Activated CD4-positive, CD25-positive, alpha-beta regulatory T cell treated with anti-CD3 and anti-CD28 coated beads, Interleukin-2, amount 50 U/mL, for 16 hours (primary cell): ENCODE measurements at places on chromosomes 4 and X.
A peak's percentile ranks its signal among the peaks of the same experiment; 100 is the strongest.

DNA sequence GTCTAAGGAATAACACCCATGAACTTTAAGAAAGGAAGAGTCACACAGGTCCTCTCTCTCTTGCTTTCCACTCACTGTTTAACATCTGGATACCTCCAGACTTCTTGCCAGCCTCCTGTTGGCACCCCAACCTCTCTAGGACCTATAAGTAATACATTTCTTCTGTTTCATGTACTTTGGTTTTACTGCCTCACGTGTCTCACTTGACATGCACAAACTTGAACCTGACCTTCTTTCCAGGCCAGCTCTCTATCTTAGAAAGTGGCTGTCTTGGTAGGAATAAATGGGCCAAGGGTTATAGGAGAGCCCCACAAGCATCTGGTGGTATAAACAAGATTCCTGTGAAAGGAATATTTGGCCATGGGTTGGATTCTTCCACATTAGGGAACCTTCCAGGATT is 614.8 kb upstream of the AGA start:
- no peak for DNase-seq

DNA sequence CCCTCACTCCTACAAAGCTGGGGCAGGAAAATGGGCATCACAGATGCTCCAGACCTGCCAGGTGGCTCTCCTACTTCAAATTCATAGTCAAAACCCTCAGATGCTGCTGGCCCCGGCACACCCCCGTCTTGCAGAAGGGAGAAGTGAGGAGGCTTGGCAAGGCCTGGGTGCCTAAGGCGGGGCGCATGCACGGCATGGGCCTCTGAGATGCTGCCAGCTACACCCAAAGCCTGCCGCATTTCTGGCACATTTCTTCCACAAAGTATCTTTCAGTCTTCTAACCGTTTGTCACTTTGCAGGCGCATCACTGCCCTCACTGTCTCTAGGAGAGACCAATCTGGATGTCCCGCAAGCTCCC is 19.6 kb downstream of the WDR1 start:
- DNase-seq, result no peak

- DNase-seq, result no peak
Observed at GRCh38 chr4:81826335-81826734, 354.6 kb upstream of the RASGEF1B start.

GRCh38 chr4:139950568-139950967 is 203.4 kb downstream of the MAML3 start:
- DNase-seq, result no peak

GRCh38 chr4:189232274-189232673 is 708.4 kb upstream of the FRG1 start:
- DNase-seq, result no peak

- no peak for DNase-seq
Observed at GRCh38 chr4:130422261-130422660, 1326.3 kb downstream of the C4orf33 start.

DNA sequence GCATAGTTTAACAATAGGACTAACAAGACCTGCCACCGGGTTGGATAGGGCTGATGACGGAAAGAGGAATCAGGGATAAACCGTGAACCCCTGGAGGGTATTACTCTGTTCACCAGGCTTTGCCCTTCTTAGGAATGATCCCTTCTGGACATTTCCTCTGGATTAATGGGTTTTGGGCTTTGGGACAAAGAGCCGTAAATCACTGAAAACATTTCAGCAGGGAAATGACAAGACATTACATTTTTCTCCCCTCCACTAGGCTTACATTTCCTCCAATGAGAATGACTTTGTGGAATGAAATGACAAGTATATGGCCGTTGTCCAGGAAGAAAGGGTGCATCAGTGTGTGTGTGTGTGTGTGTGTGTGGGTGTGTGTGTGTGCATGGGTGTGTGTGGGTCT is 25.9 kb upstream of the RBPJ start:
- DNase-seq, result no peak

DNA sequence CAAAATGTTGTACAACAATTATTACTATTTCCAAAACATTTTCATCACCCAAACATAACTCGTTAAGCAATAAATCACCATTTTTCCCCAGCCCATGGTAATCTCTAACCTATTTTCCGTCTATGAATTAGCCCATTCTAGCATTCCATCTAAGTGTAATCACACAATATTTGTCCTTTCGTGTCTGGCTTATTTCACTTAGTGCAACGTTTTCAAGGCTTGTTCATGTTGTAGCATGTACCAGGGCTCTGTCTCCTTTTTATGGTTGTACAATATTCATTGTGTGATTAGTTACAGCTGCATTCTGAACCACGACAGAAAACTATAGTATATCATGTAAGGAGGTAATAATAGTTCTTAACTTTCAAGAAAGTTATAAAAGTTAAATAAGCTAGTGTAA is 656.0 kb upstream of the HS3ST1 start:
- no peak for DNase-seq

GRCh38 chr4:2745981-2746806 is 9.9 kb downstream of the TNIP2 start:
- DNase-seq, result peak; percentile 82

- DNase-seq, result no peak
Observed at GRCh38 chr4:96736352-96736889, 896.5 kb downstream of the PDHA2 start.

DNA sequence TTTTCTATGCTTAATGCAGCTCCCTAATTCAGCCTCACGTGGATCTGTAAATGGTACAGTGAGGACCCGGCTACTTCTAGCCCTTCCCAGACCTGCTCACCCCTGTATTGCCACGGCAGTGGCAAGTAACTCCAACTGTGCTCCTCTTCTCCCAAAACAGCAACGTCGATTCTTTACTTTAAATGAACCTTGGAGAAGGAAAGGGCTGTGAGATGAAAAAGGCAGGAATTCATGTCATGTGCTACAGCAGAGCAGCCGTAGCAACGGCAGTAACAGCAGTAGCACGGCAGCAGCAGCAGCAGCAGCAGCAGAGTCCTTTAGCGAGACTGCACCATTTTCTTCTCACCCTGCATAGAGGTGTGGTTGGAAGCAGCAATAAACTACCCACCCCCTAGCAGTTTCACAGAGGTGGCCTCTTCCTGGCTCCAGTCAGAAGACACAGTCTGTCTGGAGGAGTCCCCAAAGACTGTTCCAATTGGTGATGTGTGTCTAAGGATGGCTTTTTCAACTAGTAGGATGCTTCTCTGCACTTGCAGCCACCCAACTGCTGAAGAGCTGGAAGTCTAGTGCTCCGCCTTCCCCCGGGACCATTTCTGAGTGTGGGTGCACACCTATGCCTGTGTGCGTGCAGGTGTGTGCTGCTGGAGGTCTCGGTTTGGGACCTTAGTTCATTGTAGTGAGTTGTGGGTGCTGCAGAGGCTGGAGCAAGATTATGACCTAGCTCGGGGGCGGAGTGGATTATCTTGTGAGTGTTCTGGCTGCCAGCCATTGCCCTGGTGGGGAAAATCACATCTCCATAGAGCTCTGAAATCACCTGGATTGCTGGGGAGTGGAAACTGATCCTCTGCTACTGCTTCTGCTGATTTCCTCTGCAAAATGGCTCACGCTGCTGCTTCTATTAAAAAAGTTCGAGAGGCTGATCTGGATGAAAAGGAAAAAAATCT is 67.2 kb downstream of the ANK2 start:
- no peak for DNase-seq

GRCh38 chr4:110787707-110788106 is 164.8 kb upstream of the PITX2 start:
- no peak for DNase-seq

- no peak for DNase-seq
Observed at GRCh38 chr4:17558941-17559708, 17.9 kb upstream of the LAP3 start.

- DNase-seq, result no peak
Observed at GRCh38 chrX:19156186-19156585, 33.9 kb upstream of the ADGRG2 start.
